ENCODE measurements at places on chromosomes 7 and 10.
A peak's percentile ranks its signal among the peaks of the same experiment; 100 is the strongest.

DNA sequence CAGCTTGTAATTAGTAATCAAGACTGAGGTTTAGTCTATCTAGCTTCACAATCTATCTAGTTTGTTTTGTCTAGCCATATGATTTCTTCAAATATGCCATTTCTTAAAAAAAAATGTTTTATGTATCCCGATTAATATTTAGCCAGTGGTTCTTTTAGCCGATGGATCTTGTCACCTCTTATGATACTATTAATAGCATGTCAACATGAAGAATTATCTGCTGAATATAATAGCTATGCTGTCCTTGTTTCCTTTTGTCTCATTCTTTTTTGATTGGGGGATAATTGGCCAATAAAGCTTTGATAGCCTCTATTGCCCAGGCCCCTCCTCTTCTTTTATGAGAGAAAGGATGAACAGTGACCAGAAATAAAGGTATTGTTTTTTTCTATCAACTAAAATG lies 32.8 kb downstream of the PTEN start:
- no peak for DNase-seq

GRCh38 chr10:116511365-116511764 lies 34.4 kb upstream of the PNLIP start:
- DNase-seq = no peak

- DNase-seq = no peak
Measured at GRCh38 chr10:4117604-4118003, 332.6 kb upstream of the KLF6 start.

GRCh38 chr7:48681006-48681405 lies 243.3 kb upstream of the CDC14C start:
- no peak for DNase-seq

GRCh38 chr10:71392791-71393781 lies 3.6 kb upstream of the CDH23 start:
- no peak for DNase-seq

DNA sequence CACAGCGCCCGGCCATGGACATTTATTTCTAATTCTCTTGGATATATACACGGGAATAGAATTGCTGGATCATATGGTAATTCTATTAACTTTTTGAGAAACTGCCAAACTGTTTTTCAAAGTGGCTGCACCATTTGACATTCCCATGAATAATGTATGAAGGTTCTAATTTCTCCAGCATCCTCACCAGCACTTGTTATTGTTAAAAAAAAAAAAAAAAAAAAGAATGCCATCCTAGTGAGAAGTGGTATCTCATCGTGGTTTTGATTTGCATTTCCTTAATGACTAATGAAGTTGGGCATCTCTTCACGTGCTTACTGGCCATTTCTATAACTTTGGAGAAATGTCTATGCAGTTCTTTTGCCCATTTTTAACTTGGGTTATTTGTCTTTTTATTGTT lies 13.5 kb downstream of the CNNM2 start:
- DNase-seq = no peak

GRCh38 chr7:150385302-150385723 lies 6.2 kb downstream of the ZNF775 start:
- no peak for DNase-seq

GRCh38 chr10:122140461-122140902 lies 130.6 kb upstream of the BTBD16 start:
- no peak for DNase-seq

DNA sequence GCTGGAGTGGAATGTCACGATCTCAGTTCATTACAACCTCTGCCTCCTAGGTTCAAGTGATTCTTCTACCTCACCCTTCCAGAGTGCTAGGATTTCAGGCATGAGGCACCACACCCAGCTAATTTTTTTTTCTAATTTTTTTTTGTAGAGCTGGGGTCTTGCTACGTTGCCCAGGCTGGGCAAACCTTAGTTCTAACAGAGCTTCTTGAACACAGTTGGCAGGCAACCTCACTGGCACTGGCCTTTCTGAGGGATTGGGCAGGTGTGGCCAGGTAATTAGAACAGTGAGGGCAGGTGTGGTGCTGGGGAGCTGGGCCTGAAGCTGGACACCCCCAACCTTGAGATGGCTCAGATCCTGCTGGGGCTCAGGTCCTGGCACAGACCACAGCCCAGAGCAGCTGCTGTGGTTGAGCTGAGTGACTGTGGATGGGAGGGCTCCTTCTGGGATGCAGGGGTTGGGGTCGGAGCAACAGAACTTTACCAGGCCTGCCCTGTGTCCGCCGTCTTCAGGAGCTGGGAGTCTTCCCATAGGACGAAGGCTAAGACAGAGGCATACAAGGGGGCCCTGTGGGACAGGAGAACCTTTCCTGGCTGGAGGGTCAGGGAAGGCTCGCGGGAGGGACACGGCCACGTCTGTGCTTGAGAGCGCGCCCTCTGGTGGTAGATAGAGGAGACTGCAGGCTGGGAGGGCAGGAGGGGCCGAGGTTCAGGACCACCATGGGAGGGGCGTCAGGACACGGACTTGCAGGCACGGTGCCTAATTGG lies 48.2 kb downstream of the COL26A1 start:
- DNase-seq = peak; percentile 80

GRCh38 chr7:20191391-20191869 lies 25.8 kb downstream of the MACC1 start:
- DNase-seq = no peak

- DNase-seq = no peak
Measured at GRCh38 chr10:44379907-44380306, 5.0 kb downstream of the CXCL12 start.

DNA sequence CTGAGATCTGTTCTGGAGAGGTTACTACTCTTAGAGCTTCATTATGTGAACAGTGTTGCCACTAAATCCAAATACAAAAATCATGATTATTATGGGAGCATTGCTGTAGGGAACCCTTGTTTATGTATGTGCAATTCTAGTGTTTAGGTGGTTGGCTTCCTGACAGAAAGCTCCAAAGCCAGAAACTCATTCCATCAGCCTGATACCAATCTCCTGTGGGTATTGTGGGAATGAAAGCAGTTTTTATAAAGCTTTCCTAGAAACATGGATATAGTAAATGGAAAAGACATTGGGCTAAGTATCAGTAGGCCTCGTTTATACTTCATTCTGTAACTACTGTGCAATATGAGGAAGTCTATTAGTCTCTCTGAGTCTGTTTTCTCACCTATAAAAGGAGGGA lies 6.4 kb downstream of the SDK1 start:
- DNase-seq = no peak

- no peak for DNase-seq
Measured at GRCh38 chr10:73962386-73962785, 35.5 kb upstream of the VCL start.

- DNase-seq = no peak
Measured at GRCh38 chr7:117941138-117941810, 68.0 kb upstream of the CTTNBP2 start.

GRCh38 chr7:139358541-139359365 lies 941 bp upstream of the LUC7L2 start:
- DNase-seq = no peak

GRCh38 chr10:98427011-98427515 lies 12.1 kb upstream of the PYROXD2 start:
- no peak for DNase-seq

DNA sequence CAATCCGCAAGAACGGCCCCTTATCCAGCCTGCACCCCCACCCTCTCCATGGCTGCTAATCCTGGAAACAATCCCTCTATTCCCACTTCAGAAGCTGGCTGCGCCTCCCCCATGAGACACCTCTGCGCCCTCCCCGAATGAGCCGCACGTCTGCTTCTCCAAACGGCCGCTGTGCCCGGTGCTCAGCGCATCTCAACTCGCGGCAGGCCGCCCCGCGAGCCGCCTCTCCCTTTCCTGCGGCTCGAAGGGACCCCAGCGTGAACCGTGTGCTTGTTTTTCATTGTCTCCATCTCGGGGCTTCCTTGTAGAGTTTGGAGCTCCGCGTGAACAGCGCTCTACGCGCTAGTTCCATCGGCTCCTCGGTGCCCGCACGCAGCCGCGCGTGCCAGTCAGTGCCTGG lies 20.8 kb upstream of the FXYD4 start:
- DNase-seq = no peak

- DNase-seq = no peak
Measured at GRCh38 chr10:58780476-58780875, 267.8 kb downstream of the BICC1 start.

- no peak for DNase-seq
Measured at GRCh38 chr7:105319578-105319977, 69.1 kb downstream of the SRPK2 start.

DNA sequence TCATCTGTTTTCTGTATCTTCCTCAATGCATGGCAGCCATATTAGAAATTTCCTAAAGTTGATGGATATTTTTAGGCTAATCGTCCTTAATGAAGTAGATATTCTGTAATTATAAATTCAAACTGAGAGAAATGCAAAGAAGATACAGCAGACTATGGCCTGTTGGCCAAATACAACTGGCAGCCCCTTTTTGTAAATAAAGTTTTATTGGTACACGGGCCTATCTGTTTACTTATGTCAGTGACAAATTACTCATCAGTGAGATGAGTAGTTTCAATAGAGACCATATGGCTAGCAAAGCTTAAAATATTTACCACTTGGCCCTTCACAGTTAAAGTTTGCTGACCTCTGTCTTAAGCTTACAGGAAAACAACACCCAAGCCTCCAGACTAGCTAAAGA lies 112.3 kb downstream of the HTR7 start:
- DNase-seq = no peak

GRCh38 chr7:101722247-101722646 lies 93.2 kb upstream of the MYL10 start:
- DNase-seq = no peak

DNA sequence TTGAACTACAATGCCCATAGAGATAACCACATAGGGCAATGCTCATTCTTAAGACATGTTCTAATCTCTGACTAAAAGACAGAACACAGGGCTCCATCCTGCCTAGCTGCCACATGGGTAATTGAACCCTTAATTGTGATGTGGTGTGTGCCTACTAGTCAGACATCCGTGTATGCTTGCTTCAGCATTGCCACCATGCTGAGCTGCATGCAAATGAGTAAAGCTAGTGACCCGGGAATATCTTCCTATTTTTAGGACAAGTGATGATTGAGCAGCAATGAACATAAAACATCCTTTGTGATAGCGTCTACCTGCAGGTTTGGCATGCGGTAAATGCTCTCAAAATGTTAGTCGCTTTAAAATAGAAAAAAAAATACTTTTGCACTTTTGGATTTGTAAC lies 115.8 kb downstream of the MAGI2 start:
- no peak for DNase-seq

- DNase-seq = peak; percentile 85
Measured at GRCh38 chr10:113309791-113310190, 243.1 kb upstream of the HABP2 start.

GRCh38 chr10:12252882-12253546 lies 57.0 kb downstream of the CDC123 start:
- DNase-seq = no peak

GRCh38 chr10:58826694-58827093 lies 314.0 kb downstream of the BICC1 start:
- DNase-seq = no peak

GRCh38 chr7:150799156-150799555 lies 1.0 kb downstream of the TMEM176B start:
- no peak for DNase-seq

DNA sequence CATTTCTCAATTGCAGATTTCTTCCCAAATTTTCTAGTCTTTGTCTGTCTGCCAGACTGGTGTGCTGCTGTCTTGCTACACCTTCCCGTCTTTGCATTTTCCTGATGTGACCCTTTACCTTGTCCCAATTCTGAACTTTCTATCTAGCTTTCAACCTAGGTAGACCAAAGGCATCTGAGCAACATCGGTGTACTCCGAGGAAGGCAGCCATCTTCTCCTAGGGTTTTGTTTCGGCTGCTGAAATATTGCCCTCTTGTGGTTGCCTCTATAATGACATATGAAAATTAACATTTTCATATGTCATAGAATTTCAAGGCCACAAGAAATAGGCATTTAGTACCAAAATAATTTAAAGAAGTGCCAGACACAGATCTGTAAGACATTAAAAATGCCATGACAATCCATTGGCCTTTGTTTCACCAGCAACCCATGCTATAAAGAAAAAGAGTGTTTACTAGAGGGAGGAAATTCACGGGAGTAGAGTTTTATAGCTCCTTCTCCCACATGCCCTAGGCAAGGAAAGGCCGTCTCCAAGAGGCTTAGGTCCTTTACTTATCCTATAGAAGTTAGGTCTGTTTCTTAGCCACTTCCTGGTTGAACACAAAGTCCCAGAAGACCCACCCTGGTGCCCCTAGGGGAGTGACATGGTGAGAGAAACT lies 23.4 kb downstream of the OR9A2 start:
- peak; percentile 15 for DNase-seq

DNA sequence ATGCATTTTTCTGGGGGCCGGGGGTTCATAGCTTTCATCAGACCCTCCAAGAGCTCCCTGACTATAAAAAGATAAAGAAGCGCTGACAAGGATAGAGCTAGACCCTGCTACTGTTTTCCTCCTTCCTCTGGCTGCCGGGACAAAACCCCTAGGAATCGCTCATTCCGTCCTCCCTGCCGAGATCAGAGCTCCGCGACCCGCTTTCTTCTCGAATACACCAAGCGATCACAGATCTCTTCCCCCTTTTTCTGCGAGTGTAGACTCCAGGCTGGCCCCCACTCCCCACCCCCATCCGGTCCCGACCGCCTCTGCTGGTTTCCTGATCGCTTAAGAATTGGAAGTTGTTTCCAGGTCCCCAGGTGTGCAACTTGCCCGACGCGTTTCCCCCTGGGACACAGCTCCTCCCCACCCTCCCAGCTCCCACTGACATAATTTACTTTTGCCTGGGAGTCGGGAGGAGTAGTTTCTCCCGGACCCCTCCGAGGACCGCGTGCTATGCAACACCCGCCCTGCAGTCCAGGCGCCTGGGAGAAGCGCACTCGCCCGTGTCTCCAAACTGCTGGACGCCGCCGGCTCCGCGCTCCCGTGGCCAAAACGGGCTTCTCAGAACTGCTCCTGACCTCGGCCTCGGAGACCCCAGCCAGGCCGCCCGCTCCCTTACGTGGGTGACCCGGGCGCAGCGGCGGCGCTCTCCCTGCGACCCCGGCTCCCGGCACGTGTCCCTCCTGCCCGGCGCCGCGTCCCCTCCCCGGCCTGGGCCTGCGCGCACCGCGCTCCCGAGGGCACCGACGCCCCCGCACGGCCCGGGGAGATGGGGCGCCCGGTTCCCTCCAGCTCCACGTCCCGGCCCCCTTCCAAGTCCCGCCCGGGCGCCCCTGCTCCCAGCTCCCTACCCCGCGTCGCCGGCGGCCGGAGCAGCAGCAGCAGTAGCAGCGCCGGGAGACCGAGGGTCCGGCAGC lies 552 bp downstream of the IL15RA start:
- DNase-seq = no peak

GRCh38 chr10:132707776-132708171 lies 78.2 kb downstream of the NKX6-2 start:
- no peak for DNase-seq

DNA sequence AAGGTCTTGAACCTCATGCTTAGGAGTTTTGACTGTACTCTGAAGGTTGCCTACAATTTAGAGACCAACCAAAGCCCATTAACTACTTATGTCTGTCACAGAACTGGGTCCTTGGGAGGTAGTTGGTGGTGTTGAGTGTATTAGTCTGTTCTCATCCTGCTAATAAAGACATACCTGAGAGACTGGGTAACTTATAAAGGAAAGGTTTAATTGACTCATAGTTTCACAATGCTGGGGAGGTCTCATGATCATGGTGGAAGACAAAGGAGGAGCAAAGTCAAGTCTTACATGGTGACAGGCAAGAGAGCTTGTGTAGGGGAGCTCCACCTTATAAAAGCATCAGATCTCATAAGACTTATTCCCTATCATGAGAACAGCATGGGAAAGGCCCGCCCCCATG lies 319.6 kb upstream of the ZMIZ1 start:
- DNase-seq = no peak

GRCh38 chr7:3065724-3066143 lies 22.1 kb upstream of the CARD11 start:
- peak; percentile 20 for DNase-seq

Data from neuronal stem cell (in vitro differentiated cells).